ENCODE measurements at places on chromosomes 11 and 22.

- DNase-seq: no peak
These were observed 144.1 kb upstream of the B3GAT1 start for GRCh38 chr11:134556186-134556585.

- no peak for DNase-seq
These were observed 958.5 kb downstream of the BRD1 start for GRCh38 chr22:48869161-48869560.

- no peak for DNase-seq
These were observed 1.3 kb downstream of the PATE2 start for GRCh38 chr11:125777309-125777708.

DNA sequence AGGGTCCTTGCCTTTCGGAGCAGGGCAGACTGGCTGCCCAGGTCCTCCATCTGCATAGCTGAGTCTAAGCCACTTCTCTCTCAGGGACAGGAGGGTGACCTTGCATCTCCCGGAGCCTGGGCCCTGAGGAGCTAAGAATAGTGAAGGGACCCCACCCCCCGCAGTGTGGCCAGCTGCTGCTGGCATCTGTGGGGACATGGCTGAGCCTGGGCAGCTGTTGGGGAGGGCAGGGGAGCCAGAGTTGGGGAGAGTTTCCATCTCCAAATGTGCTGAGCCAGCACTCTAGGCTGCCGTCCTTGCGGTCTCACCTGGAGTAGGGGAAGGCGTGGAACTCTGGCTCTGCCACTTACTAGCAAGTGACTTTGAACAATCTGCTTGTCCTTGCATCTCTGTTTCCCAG is 34.8 kb upstream of the SHISAL1 start:
- no peak for DNase-seq

DNA sequence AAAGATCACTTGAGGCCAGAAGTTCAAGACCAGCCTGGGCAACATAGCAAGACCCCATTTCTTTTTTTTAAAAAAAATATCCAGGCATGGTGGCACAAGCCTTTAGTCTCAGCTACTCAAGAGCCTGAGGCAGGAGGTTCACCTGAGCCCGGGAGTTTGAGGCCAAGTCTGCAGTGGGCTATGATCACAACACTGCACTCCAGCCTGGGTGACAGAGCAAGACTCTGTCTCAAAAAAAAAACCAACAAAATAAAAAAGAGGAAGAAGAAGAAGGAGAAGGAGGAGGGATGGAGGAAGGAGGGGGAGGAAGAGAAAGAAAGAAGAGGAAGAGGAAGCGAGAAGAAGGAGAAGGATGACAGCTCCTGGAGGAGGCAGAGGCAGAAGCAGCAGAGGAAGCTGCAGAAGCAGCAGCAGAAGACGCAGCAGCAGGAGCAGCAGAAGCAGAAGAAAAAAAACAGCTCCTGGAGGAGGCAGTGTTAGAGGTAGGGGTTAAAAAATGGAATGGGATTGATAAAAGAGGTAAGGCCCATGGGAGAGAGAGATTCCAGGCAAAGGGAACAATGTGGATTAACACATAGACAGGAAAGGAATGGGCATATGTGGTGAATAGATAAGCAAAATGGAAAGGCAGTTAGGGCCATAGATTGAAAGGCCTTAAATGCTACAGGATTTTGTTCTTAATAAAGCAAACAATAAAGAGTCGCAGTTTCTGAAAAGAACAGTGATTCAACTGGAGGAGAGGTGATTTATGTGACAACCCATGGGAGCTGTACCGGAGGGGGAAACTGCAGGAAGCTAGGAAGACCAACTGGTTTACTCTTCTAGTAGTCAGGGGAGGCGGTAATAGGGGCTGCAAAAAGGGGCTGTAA is 10.9 kb downstream of the PRCP start:
- no peak for DNase-seq

- DNase-seq: no peak
These were observed 48.4 kb upstream of the MICAL2 start for GRCh38 chr11:12061851-12062560.

- no peak for DNase-seq
These were observed 10.4 kb upstream of the ZNF74 start for GRCh38 chr22:20383538-20383937.

- no peak for DNase-seq
These were observed 38.9 kb upstream of the EED start for GRCh38 chr11:86205421-86206336.

DNA sequence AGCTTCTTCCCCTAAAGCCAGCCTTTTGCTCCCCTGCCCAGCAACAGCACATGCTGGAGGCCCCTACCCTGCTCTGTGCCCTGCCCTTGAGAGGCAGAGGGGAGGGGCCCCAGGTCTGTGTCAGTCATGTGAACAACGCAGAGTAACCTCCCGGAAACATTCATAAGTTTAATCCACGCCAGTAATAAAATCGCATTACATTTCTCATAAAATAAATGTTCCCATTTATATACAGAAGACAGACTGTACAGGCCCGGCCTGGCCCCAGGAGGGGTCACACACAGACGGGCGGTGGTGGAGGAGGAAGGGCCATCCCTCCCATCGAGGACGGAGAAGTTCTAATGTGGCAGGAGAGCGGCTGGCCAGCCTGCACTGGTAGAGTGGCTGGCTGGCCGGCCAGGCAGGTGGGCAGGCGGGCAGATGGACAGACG is 39.5 kb downstream of the LMO1 start:
- DNase-seq: no peak

DNA sequence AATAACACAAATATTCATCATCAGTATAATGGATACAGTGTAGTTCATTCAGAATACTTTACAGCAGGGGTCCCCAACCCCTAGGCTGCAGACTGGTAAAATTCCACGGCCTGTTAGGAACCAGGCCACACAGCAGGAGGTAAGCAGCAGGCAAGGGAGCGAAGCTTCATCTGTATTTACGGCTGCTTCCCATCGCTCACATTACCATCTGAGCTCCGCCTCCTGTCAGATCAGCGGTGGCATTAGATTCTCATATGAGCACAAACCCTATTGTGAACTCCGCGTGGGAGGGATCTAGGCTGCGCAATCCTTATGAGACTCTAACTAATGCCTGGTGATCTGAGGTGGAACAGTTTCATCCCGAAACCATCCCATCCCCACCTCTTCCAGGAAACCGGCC is 125.1 kb downstream of the SERGEF start:
- no peak for DNase-seq

GRCh38 chr22:47645450-47645914 is 883.0 kb downstream of the TBC1D22A start:
- DNase-seq: no peak

DNA sequence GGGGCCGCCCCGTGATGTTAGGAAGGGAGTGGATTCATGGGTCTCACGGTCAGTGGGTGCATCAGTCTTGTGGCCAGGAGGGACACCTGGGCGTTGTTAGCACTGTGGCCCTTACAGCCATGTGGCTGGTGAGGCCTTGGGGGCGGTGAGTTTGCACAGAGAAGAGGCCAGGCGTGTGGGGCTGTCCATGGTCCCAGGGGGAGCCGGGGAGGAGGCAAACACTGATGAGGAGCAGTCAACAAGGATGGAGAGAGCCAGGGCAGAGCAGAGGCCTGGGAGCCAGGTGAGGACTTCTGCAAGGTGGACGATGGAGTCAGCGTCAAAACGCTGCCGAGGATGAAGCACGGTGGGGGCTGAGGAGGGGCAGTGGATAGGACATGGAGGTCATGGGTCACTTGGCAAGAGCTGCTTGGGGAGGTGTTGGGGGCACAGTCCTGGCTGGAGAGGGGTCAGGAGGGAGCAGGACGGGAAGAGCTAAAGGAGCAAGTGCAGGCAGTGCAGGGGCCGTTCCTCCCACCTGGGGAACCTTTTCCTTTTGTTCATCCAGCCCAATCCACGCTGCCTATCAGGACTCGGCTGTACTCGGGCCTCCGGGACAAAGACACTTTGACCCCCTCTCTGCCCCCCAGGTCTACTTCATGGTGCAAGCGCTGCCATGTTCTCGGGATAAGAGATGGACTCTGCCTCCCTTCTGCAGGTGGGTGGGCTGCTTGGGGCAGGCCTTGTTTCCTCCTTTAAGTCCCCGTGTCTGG is 801.1 kb downstream of the TBC1D22A start:
- peak; percentile 39 for DNase-seq

- no peak for DNase-seq
These were observed 80.1 kb downstream of the EMSY start for GRCh38 chr11:76524919-76525318.

DNA sequence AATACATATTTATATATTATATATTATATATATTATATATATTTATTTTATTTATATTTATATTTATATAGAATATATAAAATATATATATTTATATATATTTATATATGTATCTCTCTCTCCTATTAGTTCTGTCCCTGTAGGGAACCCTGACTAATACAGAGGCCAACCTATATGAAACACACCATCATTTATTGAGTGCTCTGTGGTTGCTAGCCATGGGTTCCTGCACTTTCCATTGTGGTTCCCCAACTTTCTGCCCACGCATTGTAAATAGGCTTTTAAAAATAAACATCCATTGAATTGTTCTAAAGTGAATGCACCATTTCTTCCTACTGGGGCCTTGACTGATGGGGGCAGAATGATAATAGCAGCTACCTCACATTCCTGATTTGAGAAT is 93.8 kb upstream of the SESN3 start:
- DNase-seq: no peak

- peak; percentile 93 for DNase-seq
These were observed 46.5 kb downstream of the FBLN1 start for GRCh38 chr22:45548991-45549761.

GRCh38 chr11:2480874-2481220 is 36.0 kb downstream of the KCNQ1 start:
- DNase-seq: no peak

- DNase-seq: no peak
These were observed 6.7 kb downstream of the HSD17B12 start for GRCh38 chr11:43687120-43687791.

- DNase-seq: no peak
These were observed 2.3 kb upstream of the CRY2 start for GRCh38 chr11:45844822-45845578.

GRCh38 chr11:2758751-2759150 is 59.0 kb upstream of the KCNQ1OT1 start:
- DNase-seq: no peak

DNA sequence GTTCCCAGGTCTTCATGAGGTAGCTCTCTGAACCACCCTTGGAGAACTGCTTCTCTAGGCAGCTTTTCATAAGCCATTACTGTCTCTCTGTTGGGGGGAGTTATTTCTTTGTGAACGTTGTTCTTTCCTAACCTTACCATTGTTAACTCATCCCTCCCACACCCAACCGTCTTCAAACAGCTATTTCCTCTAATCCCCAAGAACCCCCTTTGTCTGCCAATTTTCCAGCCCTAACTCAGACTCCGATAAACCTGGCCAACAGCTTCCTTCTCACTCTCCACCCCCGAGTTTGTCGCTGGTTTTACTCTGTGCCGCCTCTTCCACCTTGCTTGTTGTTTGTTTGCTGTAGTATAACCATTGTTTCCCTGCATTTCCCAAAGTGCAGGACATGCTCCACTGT is 131.5 kb downstream of the CCDC34 start:
- no peak for DNase-seq

DNA sequence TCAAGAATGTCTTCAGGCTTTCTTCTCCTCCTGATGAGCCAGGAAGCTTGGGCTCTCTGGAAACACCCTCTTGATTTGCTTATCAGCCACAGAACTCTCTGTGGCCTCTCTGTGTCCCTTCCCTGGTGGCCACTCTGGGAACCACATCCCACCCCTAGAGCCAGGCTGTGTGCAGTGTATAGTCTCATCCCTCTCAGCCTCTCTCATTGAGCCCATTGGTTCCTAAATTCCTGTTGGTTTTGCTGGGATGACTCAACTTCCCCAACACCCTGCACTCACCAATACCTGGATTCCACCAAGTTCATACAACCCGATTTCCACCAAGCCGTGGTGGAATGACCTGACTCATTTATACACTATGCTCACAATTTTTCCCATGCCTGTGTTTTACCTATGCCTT is 5.2 kb downstream of the IRAG1 start:
- DNase-seq: no peak

- DNase-seq: no peak
These were observed 57.1 kb downstream of the ST14 start for GRCh38 chr11:130216591-130217132.

DNA sequence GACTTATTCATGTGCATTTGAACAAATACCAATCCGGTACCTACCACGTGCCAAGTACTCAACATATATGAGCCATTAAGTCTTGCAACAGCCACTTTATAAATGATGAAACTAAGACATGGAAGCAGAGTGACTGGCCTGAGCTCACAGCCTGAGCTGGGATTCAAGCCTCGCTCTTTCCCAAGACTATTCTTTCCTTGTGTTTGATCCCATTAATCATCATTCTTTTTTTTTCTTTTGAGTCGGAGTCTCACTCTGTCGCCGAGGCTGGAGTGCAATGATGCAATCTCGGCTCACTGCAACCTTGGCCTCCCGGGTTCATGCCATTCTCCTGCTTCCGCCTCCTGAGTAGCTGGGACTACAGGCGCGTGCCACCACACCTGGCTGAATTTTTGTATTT is 119.3 kb downstream of the ABTB2 start:
- DNase-seq: no peak

DNA sequence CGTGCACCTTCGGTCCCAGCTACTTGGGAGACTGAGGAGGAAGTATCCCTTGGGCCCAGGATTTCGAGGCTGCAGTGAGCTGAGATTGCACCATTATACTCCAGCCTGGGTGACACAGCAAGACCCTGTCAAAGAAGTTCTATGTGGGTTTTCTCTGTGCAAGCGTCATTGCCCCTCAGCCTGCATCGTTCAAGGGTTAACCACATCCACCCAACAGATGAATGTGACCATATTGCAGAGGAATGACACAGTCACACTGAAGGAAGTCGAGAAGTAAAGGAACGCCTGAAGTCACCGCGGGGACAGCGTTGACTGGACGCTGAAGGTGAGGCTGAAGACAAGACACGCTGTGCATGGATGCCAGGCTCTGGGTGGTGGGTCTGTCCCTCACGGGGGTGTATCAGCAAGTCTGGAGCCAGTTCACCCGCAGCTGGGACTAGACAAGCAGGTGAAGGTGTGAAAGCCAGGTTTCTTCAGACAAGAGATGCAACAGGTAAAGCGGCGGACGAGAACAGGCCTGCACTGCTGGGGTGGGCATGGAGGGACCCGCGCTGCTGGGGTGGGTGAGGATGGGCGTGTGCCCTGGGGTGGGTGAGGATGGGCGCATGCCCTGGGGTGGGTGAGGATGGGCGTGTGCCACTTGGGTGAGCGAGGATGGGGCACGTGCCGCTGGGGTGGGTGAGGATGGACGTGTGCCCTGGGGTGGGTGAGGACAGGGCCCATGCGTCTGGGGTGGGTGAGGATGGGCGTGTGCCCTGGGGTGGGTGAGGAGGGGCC is 36.5 kb upstream of the TOLLIP start:
- DNase-seq: no peak

DNA sequence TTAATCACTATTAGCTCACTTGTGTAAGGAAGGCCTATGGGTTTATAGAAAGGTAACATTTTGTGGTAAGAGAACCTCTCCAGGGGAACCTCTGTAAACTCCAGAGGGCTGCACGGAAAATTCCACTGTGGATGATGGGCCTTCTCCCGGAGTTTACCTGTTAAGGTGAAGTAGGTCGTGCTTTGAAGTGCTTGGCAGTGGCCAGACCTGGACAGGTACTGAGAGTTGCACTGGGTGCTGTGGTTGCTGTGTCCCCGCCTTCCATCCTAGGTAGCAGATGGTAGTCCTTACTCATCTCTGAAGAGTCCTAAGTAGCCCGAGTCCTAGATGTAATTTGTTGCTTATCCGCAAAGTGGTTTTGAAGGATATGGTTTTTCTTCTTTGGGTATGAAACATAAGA is 133.4 kb downstream of the TEAD1 start:
- no peak for DNase-seq
